H54 (cell line): ENCODE measurements at places on chromosomes 5 and 9.

GRCh38 chr5:95220381-95220780 is 64.5 kb downstream of the MCTP1 start:
- DNase-seq = no peak

GRCh38 chr9:109852556-109852955 is 72.6 kb downstream of the PALM2AKAP2 start:
- DNase-seq = no peak

DNA sequence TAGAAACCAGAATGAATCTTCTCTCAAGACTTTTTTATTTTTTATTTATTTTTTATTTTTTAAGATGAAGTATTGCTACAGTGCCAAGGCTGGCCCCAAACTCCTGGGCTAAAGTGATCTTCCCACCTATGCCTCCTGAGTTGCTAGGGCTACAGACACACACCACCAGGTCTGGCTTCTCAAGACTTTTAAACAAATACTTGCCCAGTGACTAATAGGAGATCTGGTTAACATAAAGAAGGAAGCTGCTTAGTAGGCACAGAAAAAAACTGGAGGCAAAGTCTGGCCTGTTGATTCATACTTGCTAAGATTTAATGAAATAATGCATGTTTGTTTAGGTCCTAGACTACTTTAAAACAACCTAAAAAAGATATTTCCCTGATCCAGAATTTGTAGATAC is 43.8 kb downstream of the SLC38A9 start:
- peak; percentile 47 for DNase-seq

DNA sequence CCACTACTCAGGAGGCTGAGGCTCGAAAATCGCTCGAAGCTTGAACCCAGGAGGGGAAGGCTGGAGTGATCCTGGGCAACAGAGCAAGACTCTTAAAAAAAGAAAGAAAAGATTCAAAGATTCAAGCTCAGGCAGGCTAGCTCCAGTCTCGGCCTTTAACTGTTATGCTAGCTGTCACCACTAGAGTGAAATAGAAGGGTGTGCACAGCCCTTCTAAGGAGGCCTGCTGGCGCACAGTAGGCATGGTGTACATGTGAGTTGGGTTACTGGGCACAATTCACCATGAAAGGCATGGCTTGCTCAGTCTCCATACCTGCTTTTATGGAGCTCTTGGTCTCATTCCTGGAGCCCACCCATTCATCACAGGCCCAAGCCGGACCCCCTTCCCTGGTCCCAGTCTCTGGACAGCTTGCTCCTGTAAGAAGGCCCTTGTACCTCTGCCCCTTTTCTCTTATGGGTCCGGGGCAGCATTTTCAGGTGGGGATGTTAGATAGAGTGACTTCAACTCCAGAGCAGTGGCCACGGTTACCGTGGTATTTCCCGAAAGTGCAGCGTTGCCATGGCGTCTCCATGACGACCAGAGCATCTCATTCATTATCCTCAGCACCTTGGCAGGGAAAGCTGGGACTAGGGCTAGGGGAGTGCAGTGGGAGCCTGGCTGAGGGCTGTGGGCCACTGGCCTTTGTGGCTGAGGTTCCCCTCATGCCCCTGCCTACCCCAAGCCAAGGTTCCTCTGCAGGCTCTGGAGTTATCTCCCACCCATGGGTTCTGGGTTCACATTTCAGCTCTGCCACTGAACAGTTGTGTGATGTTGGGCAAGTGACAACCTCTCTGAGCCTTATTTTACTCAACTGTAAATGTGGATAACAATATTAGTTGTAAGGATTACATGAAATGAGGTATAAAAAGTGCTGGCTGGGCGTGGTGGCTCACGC is 5.7 kb downstream of the NDST1 start:
- no peak for DNase-seq

DNA sequence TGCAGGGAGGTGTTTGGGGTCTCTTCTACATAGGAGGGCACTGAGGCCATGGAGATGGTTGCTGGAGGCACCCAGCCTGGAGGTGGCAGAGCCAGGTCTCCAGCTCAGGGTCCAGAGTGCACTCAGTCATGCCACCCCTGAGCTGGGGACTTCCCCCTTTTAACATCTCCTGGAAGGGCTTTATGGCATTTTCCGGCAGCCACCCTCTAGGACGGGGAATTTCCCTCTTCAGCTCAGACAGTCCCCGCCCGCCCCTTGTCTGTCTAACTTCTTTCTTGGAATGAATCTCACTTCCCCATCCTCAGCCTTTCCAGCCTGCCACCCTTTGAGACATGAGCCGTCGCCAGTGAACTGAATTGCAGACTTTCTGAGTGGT is 49.9 kb downstream of the COL15A1 start:
- DNase-seq = no peak

DNA sequence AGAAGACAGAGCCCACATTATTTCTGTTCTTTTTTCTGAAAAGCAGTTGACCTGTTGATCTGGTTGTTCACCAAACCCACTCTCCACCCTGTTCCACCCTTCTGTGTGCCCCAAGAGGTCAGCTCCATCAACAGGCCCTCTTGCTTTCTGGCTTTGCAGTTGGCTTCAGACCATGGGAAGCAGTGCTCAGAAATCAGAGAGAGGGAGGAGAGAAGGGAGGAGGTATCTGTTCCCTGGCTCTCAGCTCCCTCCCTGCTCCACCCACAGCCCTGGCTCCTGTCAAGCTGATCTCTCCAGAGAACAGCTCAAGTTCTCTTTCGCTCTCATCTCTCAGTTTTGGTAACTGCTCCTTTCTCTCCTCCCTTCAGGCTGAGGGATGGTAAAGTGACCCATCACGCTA is 144.2 kb upstream of the RAI14 start:
- no peak for DNase-seq

DNA sequence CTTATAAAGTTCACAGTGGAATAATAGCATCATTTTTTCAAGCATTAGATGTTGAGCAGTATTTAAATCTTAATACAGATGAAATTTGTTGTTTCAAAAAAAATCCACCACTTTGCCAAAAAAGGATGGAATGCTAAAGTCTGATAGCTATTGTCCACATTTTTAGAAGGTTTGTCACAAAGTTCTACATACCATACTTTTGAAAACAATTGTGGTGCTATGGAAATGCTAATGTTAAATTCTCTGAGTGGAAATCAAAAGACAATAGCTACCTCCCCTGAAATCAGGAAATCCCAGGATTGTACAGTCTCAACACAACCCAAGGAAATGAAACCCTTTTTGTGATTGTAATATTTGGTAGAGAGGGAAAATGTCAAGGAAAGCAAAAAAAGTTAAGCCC is 19.3 kb upstream of the GRAMD2B start:
- no peak for DNase-seq
